Hair follicle dermal papilla cell (primary cell): ENCODE measurements at places on chromosomes 2 and 18. TPM values are rescaled to one million over a fixed set of nuclear protein-coding genes. Genes with fewer than 3 reads are reported as not detected.

SIGLEC15 gene
- total RNA-seq: 1.5 and 1.9 TPM in 2 replicates

KIAA2012 gene
- not detected in 2 replicates for total RNA-seq

FBXO48 gene
- total RNA-seq: 0.16 and 0.49 TPM in 2 replicates

REG1B gene
- not detected in 2 replicates for total RNA-seq

CYS1 gene
- 9.4 and 14.2 TPM in 2 replicates for total RNA-seq

SLC38A11 gene
- 0.12 and 0.32 TPM in 2 replicates for total RNA-seq

CIDEA gene
- not detected in 2 replicates for total RNA-seq
